ENCODE measurements at places on chromosomes 6 and 20. TPM values are rescaled to one million over a fixed set of nuclear protein-coding genes. Genes with fewer than 3 reads are reported as not detected.

RAET1L gene
- not detected for total RNA-seq

MATN4 gene
- total RNA-seq: 0.83 TPM

DNA sequence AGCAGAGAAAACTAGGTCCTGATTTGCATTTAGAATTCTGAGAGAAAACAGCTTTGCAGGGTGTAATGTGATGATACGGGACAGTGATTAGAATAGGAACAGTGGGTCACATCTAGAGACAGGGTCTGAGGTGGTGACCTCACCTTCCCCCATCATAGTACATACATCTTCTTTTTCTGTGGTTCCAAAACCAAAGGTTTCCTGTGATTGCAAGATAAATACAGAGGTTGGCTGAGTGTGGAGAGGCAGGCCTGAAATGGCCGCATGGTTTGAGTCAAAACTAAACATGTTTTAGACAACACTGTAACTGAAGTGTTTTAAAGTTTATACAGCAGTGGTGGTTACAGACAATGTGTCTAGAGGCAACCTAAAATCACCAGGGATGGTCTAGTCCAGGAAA is 10.4 kb upstream of the NT5DC1 start:
- peaks cover 16% of the 10 kb centered on the region for H3K4me1 ChIP-seq
- peak; percentile 31 for DNase-seq
- H3K36me3 ChIP-seq: no peaks in the 10 kb centered on the region
- H3K4me3 ChIP-seq: no peak overlapping the region
- no peak overlapping the region for H3K27ac ChIP-seq

DNA sequence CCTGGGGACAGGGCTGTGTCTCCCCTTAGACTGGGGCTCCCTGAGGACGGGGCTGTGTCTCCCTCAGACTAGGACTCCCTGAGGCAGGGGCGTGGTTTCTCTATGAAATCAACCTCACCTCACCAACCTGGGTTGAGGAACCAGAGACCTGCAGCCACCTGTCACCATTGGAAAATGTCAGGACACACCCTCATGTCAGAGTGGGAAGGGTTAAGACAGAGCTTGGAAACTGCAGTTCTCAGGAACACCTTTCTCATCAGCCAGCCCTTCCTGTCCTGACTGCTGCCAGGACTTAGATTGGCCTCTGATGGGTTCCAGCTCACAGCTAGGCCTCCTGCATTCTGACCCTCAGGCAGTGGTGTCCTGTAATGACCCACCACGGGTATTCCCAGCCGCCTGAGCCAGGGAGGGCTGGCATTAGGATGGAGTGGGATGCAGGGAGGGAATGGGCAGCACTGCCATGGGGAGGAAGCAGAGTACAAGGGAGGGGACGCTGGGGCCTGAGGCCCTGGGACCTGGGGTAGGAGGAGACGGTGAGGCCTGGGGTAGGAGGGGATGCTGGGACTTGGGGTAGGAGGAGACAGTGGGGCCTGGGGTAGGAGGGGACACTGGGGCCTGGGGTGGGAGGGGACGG is 76.3 kb downstream of the MRPL14 start:
- peaks cover 16% of the 10 kb centered on the region for H3K4me1 ChIP-seq
- H3K27ac ChIP-seq: no peak overlapping the region
- peaks cover 4% of the 10 kb centered on the region for H3K27me3 ChIP-seq
- H3K36me3 ChIP-seq: no peaks in the 10 kb centered on the region

PRKN gene
- 0.13 TPM for total RNA-seq

DNA sequence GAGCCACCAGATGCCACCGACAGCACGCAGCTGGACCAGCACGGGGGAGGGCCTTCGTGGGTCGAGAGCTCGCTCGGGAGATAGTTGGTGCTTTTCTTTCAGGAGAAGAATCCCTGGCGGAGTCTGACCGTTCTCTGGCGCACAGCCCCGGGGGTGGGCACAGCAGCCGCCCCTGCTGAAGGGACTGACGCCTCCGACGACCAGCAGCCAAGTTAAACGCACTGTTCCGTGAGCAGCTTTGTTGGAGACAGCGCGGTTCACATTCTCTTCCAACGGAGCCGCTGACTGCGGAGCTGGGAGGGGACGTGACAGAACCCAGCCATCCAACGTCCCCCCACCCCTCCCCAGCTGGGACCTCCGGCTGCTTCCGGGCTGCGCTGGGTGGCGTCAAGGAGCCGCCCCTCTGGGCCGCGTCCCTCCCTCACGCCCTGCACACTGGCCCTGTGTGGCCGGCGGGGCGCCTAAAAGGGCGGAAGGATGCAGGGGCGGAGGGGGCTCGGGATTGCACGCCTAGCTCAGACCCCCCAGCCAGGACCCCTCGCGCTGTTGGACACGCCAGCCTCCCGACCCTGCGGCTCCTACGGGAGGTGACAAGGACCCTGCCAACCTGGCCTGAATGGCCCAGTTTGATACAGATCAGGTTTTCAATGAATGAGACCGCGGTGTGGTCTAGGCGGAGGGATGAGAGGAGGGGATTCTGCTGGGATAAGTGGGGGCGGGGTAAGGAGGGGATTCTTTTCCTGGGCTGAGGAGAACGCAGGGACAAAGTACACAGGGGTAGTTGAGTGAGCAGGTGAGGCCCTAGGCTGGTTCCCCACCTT is 36.4 kb upstream of the KHDC1 start:
- peaks cover 45% of the 10 kb centered on the region for H3K36me3 ChIP-seq
- H3K4me3 ChIP-seq: no peak overlapping the region

GRCh38 chr20:17357238-17357637 is 130.4 kb downstream of the PCSK2 start:
- H3K27me3 ChIP-seq: no peaks in the 10 kb centered on the region
- no peak overlapping the region for H3K4me3 ChIP-seq
- H3K27ac ChIP-seq: no peak overlapping the region
- no peak for DNase-seq
- H3K36me3 ChIP-seq: no peaks in the 10 kb centered on the region
- no peaks in the 10 kb centered on the region for H3K4me1 ChIP-seq

GTF2H4 gene
- total RNA-seq: 25.6 TPM

GRCh38 chr6:31299947-31300346 is 28.1 kb upstream of the HLA-C start:
- no peak overlapping the region for H3K4me3 ChIP-seq
- H3K4me1 ChIP-seq: no peaks in the 10 kb centered on the region
- no peak overlapping the region for H3K27ac ChIP-seq
- H3K36me3 ChIP-seq: no peaks in the 10 kb centered on the region
- peaks cover 47% of the 10 kb centered on the region for H3K27me3 ChIP-seq
- no peak for DNase-seq

SLC35D3 gene
- not detected for total RNA-seq

- no peak for DNase-seq
- no peak overlapping the region for H3K27ac ChIP-seq
- H3K36me3 ChIP-seq: no peaks in the 10 kb centered on the region
- no peaks in the 10 kb centered on the region for H3K4me1 ChIP-seq
Observed at GRCh38 chr6:113742342-113742741, 114.8 kb upstream of the MARCKS start.

DNA sequence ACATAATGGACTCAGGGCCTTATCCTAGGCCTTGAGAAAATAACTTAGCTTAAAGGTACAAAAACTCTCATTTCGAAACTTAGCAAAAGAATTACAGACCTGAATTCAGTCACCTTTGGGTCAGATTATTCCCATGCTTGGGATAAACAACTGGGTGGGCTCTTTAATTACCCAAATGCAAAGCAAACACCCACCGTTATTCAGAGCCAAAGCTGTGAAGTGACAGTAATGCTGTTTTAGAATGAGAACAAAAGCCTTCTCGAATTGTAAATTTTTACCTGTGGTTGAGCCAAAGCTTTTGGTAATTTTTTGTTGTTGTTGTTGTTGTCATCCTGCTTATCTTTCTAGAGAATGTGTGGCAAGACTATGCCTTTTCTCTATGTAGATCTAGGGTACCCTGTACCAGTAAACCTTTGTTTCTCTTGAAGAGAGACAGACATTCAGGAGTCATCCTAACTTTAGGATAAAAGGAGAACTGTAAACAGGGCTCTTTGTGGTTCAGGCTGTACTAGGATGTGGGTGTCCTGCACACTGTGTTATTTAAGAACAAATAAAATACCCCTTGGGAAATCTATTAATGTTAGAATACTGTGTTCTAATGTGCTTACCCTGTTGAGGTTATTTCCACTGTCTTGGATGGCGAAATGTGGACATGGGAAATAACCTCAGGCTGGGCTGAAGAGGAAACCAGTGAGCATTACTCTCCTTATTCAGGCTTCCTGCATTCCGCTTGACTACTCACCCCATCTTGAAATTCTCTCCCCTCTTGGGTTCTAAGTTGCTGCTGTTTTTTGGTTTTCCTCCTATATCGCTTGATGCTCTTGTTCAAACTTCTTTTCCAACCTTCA is 480.7 kb downstream of the CD83 start:
- no peak for DNase-seq
- H3K4me3 ChIP-seq: no peak overlapping the region
- no peaks in the 10 kb centered on the region for H3K27me3 ChIP-seq

- no peak for DNase-seq
- no peak overlapping the region for H3K4me3 ChIP-seq
- no peak overlapping the region for H3K27ac ChIP-seq
- H3K4me1 ChIP-seq: peaks cover 8% of the 10 kb centered on the region
- H3K27me3 ChIP-seq: no peaks in the 10 kb centered on the region
Observed at GRCh38 chr6:138785079-138785478, 10.8 kb upstream of the ECT2L start.

UBD gene
- total RNA-seq: 0.38 TPM

WASF1 gene
- total RNA-seq: 0.48 TPM

DNA sequence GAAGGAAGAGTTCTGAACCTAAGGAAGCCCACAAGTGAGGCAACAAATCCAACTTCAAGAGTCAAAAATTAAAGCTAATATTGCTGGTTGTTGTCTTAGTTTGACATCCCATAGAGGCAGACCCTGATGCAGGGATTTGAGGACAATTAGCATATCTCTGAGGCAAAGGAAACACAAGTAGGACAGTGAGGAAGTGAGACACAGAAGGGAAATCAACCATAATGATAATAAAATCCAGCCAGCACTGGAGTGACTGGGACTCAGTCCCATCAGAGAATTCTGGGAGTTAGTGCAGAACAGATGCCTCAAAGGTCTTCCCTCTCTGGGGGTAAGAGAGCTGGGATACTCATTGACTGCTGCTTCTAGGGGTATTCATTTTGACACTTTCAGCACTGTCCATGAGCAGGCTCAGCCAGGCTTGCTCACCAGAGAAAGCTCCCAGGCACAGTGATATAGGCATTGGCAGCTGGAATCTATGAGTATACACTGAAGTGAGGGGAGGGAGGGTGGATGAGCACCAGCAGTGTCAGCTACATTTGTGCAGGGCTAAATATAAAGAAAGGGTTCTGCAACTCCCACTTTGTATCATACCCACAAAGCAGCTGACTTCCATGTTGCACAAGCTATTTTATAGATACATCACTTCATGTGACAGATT is 43.4 kb upstream of the SPTLC3 start:
- H3K36me3 ChIP-seq: no peaks in the 10 kb centered on the region
- no peaks in the 10 kb centered on the region for H3K4me1 ChIP-seq
- H3K4me3 ChIP-seq: no peak overlapping the region
- no peak for DNase-seq
- H3K27me3 ChIP-seq: no peaks in the 10 kb centered on the region
- H3K27ac ChIP-seq: no peak overlapping the region

GRCh38 chr6:134937426-134937825 is 12.5 kb downstream of the ALDH8A1 start:
- no peak for DNase-seq
- H3K4me3 ChIP-seq: no peak overlapping the region
- H3K27ac ChIP-seq: no peak overlapping the region
- H3K4me1 ChIP-seq: peaks cover 12% of the 10 kb centered on the region
- H3K36me3 ChIP-seq: no peaks in the 10 kb centered on the region

GNMT gene
- total RNA-seq: 0.38 TPM

C20orf141 gene
- not detected for total RNA-seq

DNA sequence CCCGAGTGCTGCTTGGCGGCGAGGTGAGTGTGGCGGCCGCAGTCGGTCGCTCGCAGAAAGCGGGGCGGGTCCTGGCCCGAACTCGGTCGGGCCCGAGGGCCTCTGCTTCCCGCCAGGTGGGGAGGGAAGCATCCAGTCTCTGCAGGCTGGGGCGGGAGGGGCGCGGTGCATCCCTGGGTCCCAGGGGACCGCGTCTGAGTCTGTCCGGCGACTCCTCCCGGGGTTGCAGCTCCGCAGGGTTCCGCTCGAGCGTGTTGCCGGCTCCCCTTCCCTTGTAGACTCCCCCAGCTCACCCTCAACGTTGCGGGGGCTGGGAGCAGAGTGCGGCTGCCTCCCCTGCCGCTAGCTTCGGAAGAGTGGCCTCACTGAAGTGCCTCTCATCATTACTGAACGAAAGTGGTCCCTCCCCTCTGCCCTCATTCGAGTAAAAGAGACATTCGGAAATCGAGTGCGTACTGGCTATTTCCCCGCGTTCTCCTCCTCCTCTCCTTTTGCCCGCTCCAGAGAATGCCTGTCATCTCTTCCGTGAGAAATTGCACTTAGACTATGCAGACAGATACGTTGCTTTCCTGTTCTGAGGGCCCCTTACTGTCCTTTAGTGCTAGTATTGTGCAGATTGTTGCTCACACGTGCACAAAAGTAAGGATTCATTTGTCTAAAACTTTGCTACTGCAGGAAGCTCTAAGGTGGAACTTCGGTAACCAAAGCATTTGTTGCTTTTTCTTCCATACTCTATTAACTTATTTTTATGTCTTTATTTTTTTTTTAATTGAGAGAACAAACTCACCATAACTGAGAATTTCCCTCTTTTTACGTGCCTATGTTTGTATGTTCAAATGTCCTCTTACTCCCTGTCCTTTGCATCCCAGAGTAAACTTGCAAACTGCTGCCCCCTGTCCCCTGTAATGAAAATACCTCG is 751 bp downstream of the MAP3K4 start:
- H3K27me3 ChIP-seq: peaks cover 9% of the 10 kb centered on the region
- H3K36me3 ChIP-seq: peaks cover 9% of the 10 kb centered on the region
- DNase-seq: peak; percentile 34
- peaks cover 28% of the 10 kb centered on the region for H3K4me1 ChIP-seq
- H3K27ac ChIP-seq: peak overlapping the region; percentile 83
- H3K4me3 ChIP-seq: peak overlapping the region; percentile 90

DNA sequence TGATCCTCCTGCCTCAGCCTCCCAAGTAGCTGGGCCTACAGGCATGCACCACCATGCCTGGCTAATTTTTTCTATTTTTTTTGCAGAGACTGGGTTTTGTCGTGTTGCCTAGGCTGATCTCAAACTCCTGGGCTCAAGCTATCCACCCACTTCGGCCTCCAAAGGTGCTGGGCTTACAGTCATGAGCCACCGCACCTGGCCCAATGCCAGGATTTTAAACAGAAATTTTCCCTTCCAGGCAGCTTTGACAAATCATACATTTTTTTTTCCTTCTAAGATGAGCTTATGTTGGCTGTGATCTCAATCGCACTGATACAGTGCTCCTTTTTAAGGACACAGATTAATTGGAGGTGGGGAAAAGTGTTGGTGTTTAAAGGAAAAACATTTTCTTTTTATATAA is 73.2 kb upstream of the CD2AP start:
- peaks cover 4% of the 10 kb centered on the region for H3K27me3 ChIP-seq
- no peak for DNase-seq
- no peak overlapping the region for H3K27ac ChIP-seq
- H3K36me3 ChIP-seq: no peaks in the 10 kb centered on the region
- no peak overlapping the region for H3K4me3 ChIP-seq
- H3K4me1 ChIP-seq: no peaks in the 10 kb centered on the region

HSPA1L gene
- total RNA-seq: 2.8 TPM

- H3K4me3 ChIP-seq: no peak overlapping the region
- no peaks in the 10 kb centered on the region for H3K36me3 ChIP-seq
- DNase-seq: no peak
- H3K4me1 ChIP-seq: no peaks in the 10 kb centered on the region
- no peak overlapping the region for H3K27ac ChIP-seq
Observed at GRCh38 chr20:18712131-18712530, 101.5 kb upstream of the SCP2D1 start.
